BE2C (cell line): ENCODE measurements at places on chromosomes 16 and 17.

DNA sequence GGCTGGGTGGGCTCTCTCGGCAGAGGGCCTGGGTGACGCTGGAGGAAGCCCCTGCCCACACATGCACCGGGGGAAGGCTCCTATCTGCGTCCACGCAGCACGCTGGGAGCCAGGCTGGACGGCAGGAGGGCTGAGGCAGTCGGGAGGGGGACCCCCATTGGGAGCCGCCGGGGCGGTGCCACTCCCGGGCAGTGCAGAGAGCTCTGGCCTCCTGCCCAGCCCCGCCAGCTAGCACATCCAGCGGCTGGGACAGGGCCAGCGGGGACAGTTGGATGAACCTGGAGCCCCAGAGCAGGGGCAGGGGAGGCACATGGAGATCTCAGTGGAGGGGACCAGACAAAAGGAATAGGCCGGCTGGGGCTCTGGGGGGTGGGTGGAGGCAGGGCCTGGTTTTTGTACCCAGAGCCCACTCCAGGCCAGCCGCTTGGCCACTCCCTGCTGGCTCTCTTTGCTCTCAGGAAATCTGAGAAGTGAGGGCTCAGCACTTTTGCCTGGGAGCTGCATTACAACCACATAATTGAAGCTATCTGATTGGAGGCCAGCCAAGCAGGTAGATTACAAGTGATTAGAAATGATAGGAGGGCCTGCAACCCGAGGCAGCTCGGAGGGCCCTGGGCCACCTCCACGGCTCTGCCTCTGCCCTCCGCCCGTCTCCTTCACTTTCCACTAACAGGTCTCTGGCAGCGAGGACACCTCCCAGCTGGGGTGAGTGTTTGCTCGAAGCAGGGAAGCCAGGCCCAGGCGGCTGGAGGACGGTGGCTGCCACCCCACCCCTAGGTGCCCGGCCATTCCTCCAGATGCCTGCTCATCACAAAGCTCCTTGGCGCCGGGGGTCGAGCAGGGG, 40.1 kb downstream of the ENGASE start:
- peak; percentile 66 for DNase-seq

DNA sequence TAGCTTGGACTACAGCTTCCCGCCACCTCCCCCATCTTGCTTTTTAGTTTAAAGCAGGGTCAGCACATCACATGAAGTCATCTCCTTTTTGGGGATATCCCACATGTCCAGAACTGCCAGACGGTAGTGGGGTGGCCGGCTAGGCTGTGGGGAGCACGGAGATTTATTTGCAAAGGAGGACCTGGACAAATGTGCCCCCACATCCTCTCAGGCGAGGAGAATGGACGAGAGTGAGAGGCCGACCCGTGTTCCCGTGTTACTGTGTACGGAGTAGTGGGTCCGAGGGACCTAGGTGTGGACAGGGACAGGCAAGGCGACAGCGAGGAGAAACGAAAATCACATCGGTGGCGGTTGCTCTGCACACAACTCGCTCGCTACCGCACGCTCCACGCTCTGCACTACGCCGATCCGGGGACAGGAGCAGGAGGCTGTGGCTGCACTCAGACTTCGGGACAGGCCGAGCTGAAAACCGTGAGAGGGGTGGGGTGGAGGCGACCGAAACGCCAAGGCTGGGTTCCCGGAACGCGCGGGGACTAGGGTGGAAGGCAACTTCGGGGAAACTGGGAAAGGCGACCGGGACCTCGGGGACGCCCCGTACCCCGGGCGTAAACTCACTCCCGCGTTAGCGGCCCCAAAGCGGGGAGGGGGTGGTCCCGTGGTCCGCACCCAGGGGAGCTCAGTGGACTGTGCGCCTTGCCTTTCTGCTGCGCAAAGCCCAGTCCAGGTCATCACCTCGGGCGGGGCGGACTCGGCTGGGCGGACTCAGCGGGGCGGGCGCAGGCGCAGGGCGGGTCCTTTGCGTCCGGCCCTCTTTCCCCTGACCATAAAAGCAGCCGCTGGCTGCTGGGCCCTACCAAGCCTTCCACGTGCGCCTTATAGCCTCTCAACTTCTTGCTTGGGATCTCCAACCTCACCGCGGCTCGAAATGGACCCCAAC, at the start of gene MT1A:
Gene MT1A (plus strand): TSS at position 853 of the 937 bp plus-strand sequence. CDS start 73 bp downstream, at position 926.
- no peak for DNase-seq

GRCh38 chr17:72501404-72502370, 380.9 kb downstream of the SOX9 start:
- no peak for DNase-seq

DNA sequence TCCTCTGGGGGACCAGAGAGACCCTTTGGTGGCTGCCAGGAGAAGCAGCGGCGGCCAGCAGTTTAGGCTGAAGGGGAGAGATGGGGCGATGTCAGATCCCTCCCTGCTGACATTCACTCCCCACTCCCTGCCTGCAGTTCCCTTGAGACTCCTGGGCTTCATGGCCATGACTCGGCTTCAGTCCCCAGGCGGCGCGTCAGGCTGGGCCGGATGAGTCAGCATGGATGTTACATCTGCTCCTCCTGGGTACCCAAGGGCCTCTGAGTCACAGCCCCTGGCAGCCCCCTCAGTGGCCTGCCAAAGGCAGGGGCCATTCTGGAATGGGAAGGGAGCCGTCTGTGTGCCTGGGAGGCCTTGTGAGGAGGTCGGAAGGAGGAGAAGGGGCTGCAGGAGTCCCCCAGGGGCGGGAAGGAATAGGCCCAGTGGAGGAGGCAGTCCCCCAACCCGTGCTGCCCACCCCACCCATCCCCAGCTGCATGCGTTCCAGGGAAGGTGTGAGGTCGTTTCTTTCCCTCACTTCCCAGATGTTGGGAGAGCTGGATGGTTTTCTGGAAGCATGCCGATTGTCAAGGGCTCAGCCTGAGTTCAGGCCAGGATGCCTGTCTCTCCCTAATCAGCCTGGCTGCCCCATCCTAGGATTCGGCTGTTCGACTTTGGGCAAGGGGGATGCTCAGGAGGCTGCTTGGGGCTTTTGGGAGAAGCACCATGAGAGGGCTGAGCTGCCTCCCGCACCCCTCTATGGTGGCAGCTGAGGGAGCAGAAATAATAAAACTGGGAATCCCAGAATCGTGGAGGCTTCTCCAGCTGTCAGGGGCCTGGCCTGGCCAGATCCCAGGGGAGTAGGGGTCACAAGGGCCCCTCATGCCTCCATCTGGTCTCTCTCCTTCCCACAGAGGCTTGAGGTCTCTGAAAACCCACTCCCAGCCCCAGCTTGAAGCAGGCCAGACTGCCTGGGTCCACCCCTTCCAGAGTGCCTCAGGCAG, 9.7 kb downstream of the RHBDL3 start:
- DNase-seq = peak; percentile 93

GRCh38 chr16:31874366-31875111, 932 bp downstream of the ZNF267 start:
- DNase-seq = no peak

DNA sequence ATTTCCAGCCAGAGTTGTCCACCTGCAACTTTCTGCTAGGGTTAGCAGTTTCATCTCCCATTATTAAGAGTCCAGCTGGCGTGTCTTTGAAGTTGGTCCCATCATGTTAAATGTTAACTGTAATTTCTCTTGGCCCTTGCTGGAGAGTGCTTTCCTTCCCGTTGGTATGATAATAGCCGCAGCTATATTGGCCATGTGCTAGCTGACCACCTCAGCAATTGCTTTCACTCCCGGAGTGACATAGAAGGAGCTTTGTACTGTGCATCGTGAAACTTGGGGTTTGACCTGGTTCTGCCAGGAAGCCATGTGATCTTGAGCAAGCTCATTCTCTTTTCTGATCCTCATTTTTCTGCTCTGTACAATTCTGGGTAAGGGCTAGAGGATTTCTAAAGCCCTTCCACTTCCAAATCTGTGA, 81.0 kb upstream of the TBX2 start:
- no peak for DNase-seq

DNA sequence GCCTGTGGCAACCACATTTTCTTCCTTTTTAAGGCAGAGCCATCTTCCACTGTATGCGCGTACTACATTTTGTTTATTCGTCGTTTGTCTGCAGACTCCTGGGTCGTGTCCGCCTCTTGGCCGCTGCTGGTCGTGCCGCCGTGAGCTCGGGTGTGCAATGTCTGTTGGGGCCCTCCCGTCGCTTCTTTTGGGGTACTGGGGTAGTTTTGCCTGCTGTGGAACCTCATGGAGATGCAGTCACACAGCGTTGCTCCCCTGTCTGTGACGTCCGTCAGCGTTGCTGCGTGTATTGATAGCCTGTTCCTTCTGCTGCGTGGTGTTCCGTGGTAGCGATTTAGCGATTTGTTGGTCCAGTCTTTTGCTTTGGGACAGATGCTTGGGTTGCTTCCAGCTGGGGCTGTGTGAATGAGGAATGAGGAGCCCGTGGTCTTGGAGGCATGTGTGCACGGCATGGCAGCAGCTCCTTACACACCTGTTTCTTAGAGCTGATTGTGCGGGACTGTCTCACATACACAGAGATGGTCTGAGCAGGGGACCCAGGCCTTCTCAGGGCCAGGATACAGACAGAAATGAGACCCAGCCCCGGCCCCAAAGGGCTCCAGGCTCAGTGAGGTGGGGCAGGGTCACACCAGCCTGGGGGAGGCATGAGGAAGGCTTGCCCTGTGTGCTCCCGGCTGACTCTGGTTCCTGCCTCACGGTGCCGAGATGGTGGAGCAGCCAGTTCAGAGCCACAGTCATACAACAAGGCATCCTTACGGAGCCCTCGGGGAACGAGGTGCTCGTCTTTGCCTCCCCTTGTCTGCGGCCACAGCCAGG, 78.4 kb upstream of the GSE1 start:
- DNase-seq = no peak

DNA sequence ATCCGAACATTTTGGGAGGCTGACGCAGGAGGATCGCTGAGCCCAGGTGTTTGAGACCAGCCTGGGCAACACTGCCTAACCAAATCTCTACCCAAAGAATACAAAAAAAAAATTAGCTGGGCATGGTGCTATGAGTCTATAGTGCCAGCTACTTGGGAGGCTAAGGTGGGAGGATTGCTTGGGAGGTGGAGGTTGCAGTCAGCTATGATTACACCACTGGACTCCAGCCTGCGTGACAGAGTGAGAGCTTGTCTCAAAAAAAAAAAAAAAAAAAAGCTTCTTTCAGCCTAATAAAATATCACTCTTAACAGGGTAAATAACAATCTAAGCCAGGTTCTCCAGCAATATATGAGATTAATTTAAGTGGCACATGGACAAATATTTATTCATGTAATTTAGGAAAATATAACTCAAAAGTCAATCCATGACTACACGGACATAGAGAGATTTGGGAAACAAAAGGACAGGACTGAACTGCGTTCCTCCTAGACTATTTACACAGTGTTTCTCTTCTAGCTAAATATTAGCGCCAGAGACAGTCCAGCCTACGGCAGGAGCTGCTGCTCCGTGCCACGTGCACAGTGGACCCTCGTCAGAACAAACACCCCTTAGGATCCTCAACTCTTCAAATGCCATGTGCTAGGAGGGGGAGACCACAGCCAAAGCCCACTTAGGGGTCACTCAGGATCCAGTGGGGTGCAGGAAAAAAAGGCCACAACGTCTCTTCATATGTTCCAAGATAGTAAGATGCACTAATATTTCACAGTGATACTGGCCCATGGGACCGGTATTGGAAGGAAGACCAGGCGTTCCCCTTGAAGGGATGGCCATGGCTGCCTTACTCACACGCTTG, 8.7 kb downstream of the USP36 start:
- no peak for DNase-seq

DNA sequence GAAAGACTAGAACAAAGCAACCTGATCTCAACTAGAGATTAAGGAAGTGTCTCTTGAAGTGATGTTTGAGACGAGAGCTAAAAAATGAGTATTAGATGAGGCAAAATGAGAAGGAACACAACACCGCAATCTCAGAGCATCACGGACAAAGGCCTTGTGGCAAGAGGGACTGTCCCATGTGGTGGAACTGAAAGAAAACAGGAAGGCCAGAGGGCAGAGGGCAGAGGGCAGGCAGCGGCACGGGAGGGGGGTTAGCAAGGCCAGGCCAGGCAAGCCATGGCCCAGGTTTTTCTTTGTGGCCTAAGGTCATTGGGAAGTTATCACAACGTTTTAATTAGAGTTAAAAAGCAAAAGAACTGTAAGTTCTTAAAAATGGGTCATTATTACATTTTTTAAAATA, 22.5 kb downstream of the RPA1 start:
- no peak for DNase-seq

DNA sequence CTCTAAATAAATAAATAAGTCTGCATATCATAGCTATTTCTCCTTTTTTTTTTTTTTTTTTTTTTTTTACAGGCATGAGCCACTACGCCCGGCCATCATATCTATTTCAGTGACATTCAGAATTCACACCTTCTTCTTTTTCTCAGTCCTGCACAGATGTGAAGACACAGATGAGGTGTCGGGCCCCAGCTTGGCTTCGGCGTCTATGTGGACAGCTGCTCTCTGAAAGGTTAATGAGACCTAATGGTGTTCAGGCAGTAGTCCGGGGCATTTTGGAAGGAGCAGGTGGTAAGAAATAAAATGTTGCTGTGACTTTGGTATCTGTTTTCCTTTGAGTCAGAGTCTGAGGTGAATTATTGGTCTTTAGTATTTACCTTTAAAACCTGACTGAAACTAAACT, 23.6 kb downstream of the TANGO6 start:
- no peak for DNase-seq

GRCh38 chr16:27618606-27619327, 68.8 kb downstream of the KATNIP start:
- DNase-seq = no peak

GRCh38 chr17:37827905-37828650, 83.2 kb upstream of the HNF1B start:
- no peak for DNase-seq
